ENCODE measurements at places on chromosomes 2 and 18. TPM values are rescaled to one million over a fixed set of nuclear protein-coding genes. Genes with fewer than 3 reads are reported as not detected.

VAPA gene
- total RNA-seq, result 138 TPM

VSNL1 gene
- total RNA-seq, result not detected

TUBA3E gene
- total RNA-seq, result not detected

CTNNA2 gene
- total RNA-seq, result not detected

CPO gene
- total RNA-seq, result not detected

G6PC2 gene
- total RNA-seq, result not detected

SDC1 gene
- not detected for total RNA-seq

SERPINB5 gene
- not detected for total RNA-seq

MPP4 gene
- not detected for total RNA-seq

UGT1A1 gene
- not detected for total RNA-seq

C2orf66 gene
- total RNA-seq, result 0.32 TPM

DSG4 gene
- not detected for total RNA-seq

PTPRM gene
- 1.0 TPM for total RNA-seq

RRM2 gene
- total RNA-seq, result 604 TPM

METTL5 gene
- 66.0 TPM for total RNA-seq

ERICH2 gene
- not detected for total RNA-seq

CNRIP1 gene
- not detected for total RNA-seq

ANKRD29 gene
- not detected for total RNA-seq

VIT gene
- total RNA-seq, result not detected

KCNG2 gene
- not detected for total RNA-seq

QPCT gene
- not detected for total RNA-seq

HRH4 gene
- not detected for total RNA-seq

MOGAT1 gene
- not detected for total RNA-seq

SNTG2 gene
- total RNA-seq, result 1.6 TPM

RUFY4 gene
- 0.55 TPM for total RNA-seq

MYOM1 gene
- 1.5 TPM for total RNA-seq

MYO1B gene
- total RNA-seq, result 2.6 TPM

TRIM43 gene
- not detected for total RNA-seq

SLC35F5 gene
- total RNA-seq, result 16.5 TPM

CCBE1 gene
- not detected for total RNA-seq
